ENCODE measurements at places on chromosomes 6 and 20. TPM values are rescaled to one million over a fixed set of nuclear protein-coding genes. Genes with fewer than 3 reads are reported as not detected.

Gene LBP
- not detected for polyA plus RNA-seq

Gene WFDC12
- not detected for polyA plus RNA-seq

DNA sequence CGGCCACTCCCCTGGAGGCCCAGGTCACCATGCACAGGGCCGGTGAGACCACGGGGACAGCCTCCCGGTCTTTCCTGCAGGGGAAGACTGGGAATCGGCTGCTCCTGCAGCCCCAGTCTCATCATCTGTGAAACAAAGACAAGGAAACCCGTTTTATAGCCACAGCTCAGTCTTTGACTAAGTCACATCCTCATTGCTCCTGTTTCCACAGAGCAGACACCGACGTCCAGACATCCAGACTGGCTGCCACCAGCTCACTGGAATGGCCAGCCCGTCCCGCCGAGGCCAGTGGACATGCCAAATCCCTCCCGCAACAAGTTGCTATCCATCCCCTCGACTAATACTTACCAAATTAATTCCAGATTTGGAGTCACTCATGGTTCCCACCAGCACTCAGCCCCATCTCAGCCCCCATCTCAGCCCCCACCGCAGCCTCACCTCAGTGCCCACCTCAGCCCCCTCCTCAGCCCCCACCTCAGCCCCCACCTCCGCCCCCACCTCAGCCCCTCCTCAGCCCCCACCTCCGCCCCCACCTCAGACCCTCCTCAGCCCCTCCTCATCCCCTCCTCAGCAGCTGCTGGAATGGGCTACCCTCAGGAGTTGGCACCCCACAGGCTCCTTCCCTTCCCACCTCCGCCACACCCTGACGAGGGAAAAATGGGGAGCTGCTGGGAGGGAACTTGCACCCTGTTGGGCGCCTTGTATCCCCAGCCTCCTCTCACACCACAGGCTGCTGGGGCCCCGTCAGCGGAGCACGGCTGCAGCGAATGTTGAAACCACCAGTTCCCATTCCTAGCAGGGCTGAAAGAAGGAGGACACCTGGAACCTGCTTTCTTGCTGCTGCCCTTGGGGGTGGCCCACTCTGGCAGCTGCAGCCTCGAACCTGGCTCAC lies 48.7 kb downstream of the YTHDF1 start:
- peak; percentile 33 for DNase-seq

DNA sequence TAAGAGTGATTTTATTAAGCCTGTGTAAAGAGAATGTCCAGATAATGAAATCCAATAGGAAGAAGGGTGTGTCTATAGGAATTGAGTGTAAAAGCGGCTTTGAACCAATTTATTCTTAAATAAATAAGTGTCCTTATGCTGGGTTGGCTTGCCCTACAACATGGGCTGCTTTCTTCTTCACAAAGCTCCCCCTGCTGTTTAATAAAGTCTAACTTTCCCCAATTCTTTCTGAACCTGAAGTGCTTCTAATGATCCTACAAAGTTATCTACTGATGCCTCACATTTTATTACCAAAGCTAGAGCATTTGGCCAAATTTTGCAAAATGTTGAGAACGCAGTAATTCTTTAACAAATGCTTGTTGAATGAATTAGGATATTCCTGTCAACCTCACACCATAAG lies 36.3 kb upstream of the SIRT5 start:
- peak; percentile 70 for DNase-seq

GRCh38 chr6:4402477-4402976 lies 267.2 kb upstream of the ECI2 start:
- peak; percentile 93 for DNase-seq

DNA sequence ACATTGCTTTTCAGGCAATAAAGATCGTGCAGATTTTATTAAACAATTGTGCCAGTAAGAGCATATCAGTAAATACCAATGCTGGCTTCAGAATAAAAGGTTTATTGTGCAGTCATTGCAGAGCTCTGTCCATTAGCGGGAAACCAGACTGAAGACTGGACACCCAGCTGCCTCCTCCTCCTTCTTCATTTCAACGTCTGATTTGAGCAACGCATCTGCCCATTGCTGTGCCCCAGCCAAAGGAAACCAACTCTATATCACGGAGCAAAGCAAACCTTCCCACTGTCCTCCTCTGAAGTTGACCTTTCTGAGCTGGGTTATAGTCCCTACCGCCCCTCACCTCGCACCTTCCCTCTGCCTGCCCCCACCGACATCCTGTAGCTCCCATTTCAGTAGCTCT lies 80.8 kb downstream of the SLC22A23 start:
- no peak for DNase-seq

DNA sequence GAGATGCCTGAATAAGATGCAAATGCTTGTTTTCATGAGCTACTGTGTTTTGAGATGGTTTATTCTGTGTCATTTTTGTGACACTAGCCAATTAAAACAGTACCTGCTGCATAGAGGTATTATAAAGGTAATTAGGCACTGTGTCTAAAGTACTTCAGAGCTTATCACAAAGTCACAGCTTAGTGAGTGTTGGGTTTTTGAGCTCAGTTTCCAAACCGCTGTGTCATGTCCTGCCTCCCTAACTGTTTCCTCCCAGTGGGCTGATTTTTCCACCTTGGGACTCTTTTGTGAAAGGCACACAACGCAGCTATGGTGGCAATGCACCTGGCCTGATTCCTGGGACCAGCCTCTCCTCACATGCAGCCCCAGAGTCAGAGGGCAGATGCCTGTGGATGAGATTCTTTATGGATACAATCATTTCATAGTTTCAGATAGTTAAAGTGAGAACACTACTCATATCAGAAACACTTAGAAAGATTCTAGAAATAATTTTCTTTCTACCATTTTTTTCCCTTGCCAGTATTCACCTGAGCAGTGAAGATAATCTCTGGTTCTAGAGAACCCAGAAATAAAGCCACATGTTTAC lies 41.3 kb upstream of the TAGAP start:
- DNase-seq: no peak

GRCh38 chr6:39850736-39851297 lies 58.6 kb downstream of the DAAM2 start:
- no peak for DNase-seq

GRCh38 chr20:19995220-19995863 lies 21.8 kb upstream of the NAA20 start:
- DNase-seq: peak; percentile 78

- DNase-seq: no peak
Observed at GRCh38 chr6:7201732-7202541, 94.2 kb downstream of the RREB1 start.

DNA sequence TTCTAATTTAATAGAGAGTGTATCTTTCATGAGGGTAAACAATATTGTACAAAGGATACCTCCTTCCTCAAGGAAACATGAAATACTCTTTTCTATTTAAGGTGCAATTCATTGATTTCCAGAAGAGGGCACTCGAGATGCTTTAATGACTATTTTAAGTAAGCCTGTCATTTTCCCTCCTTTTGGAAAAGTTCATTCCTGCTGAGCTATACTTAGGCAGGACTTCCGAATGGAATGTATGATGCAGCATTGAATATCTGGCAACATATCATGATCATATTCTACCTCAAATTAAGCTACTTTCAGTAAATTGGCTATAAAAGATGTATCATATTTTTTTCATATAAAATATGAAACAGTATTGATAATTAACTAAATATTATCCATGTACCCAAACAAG lies 5.0 kb downstream of the DST start:
- DNase-seq: peak; percentile 79

- no peak for DNase-seq
Observed at GRCh38 chr6:161264181-161264580, 9.7 kb downstream of the AGPAT4 start.

All from GM23248 (cell line).